ENCODE measurements at places on chromosomes 12 and 14.

DNA sequence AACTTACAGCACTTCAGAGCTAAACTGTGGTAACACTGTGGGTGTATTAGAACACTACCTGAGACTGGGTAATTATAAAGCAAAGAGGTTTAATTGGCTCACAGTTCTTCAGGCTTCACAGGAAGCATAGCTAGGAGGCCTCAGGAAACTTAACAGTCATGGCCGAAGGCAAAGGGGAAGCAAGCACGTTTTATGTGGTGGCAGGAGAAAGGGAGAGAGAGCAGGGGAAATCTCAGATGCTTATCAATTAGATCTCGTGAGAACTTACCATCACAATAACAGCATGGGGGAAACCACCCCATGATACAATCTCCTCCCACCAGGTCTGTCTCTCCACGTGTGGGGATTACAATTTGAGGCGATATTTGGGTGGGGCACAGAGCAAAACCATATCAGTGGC lies 512.6 kb downstream of the RERGL start:
- DNase-seq: no peak

DNA sequence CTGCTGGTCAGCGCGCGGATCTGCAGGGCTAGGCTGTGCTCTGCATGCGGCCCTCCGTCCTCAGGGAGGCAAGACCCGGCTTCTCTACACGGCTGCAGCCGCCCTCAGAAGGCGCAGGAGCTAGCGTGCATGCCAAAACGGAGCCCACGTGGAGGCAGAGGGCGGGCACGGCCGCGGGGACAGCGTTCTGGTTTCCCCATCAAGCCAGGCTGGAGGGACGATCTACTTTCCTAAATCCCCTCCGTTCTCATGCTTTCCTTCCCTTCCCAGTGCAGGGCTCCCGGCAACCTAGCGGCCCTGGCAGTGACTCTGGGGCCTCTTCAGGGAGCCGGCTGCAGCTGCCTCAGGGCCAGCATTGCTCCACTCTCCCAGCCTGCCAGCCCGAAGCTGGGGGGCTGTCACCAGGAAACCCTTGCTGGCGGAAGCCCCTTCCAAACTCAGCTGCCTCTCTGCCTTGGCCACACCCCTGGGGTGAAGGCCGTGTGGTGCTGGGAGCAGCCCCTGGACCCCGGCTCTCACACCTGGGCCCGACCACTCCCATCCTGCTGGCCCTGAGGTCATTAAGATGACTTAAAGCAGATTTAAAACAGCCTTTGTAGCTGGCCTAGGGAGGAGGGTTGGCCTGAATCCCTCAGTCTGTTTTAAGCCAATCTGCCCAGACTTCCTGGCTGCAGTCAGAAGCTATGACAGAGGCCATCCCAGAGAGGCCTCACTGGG lies 9.2 kb upstream of the GOLGA3 start:
- no peak for DNase-seq

DNA sequence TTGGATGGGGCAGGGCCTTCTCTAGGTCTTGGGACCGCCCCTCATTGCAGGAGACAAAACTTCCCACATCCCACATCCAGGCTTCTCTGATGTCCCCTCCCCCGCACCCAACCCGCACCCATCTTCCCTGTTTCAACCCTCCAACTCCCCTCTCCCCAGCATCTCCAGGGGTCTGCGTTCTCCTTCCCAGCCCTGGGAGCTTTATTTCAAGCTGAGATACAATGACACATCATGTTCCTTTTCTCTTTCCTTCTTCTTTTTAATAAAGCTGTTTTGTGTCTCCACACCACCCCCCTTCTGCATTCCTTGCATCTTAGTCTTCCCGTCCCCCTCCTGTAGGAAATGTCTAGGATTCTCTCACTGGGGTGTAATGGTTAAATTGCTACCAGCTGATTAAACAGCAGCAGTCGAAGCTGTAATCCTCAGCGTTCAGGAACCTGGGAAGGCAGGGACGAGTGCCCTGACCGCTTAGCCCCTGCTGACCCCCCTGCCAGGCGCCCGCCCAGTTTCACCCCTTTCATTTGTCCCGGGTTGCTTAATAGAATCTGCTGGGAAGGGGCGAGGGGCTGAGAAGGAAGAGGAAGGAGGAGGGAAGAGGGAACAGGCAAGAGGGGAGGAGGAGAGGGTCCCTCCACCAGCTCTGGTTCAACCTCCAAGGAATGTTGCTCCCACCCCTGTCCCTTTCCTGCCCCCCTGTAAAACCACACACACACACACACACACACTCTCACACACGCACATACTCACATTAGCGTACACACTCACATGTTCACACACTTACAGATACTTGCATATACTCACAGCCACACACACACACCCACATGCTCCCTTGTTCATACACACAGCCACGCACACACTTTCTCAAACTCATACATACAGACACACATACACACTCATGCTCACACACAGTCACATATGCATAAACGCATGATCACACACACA lies 104.5 kb upstream of the MED13L start:
- no peak for DNase-seq

DNA sequence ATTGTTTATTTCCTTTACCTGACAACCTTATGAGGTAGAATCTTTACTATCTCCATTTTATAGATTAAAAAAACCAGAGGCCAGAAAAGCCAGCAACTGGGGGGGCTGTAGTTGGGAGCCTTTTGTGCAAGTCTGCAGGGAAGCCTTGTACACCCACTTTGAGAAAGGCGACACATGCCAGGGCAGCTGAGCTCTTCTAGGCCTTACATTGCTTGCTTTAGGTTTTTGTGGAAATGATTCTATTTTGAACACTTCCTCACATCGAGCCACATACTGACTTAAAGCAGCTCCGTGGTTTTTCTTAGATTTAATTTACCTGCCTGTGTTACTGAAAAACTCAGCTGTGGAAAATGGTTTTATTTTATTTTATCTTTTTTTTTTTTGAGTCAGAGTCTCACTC lies 34.6 kb downstream of the EP400 start:
- no peak for DNase-seq

GRCh38 chr12:22048351-22049041 lies 2.5 kb downstream of the CMAS start:
- no peak for DNase-seq

- DNase-seq: no peak
Observed at GRCh38 chr14:65260786-65261185, 151.7 kb upstream of the FUT8 start.

DNA sequence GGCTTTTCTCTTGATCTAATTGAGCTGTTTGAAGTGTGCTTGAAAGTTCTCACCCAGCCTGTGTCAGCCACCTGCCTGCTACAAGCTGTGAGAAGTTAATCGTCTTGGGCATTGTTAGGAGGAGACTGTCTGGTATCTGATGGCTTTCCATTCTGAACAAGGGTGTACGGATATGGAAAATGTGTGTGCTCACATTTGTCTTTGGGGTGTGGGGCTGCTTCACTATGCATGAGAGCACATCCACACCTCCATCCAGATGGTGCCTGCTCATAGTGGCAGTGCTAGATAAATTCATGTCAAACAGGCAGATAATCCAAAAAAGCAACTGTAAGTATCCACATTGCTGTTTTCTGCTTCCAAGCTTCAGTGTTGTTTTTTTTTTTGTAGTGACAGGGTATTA lies 462.2 kb downstream of the DIO2 start:
- DNase-seq: no peak

DNA sequence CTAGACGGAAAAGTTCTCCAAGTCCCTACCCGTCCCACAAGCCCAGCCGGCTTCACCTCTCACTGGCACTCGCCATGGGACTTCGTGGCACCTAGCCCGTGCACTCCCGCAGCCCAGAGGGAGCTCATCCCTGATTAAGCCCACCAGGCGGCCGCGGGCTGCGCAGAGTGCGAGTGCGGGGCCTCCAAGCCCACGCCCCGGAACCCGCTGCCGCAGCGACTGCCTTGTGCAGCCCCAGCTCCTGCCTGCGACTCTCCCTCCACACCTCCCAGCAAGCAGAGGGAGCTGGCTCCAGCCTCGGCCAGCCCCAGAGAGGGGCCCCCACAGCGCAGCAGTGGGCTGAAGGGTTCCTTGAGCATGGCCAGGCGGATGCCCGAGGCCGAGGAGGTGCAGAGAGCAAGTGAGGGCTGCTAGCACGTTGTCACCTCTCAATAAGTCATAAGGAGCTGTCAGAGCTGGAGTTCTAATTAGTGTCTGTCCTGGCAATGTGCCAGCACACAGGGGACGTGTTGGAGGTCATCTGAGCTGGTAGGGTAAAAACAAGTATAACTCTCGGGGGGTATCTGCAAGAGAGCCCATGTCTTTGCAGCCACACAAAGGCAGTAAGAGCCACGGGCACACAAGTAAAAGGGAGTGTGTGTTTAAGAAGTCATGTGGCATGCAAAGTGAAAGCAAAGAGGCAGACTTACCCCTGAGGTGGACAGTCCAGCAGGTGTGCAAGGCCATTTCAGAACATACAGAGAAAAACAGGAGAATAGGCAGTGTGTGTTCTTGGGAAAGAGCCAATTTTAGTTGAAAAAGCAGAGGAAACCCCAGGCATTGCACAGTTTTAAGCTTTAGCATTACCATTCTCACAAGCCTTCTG lies 27.1 kb upstream of the TMTC2 start:
- DNase-seq: no peak

GRCh38 chr12:120055231-120056000 lies 61.1 kb downstream of the RAB35 start:
- no peak for DNase-seq

DNA sequence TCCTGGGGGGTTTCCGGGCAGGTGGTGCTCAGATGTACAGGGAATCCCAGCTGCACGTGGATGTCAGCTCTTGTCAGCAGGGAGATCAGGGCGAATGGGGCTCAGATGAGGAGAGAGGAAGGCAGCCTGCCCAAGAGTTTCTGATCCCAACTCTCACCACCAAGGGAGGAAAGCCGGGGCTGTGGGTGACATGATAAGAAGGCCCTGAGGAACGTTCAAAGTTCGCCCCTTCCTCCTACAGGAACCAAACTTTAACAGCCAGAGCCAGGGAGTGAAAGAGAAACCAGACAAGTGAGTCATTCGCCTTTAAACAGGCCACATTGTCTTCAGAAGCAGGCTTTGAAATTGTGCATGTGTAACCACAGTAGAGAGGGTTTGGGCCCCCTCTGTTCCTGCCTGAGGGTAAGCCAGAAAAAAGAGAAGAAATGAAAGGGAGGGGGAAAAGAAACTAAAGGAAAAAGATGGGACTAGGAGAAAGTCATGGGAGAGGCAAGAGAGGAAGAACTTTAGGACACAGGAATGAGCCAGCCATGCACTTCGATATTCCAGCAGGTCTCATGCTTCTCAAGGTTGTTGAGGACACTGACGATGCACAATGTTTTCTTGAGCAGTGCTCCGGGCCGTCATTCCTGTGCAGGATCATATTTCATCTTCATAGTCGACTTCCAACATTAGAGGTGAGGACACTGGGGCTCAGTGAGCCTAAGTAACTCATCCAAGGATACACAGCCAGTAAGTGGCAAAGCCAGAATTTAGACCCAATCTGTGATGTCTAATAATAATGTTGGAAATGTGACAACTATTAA lies 691.4 kb upstream of the TBX3 start:
- DNase-seq: no peak

- DNase-seq: no peak
Observed at GRCh38 chr14:103206836-103207387, 83.7 kb downstream of the TNFAIP2 start.

GRCh38 chr14:63174760-63175191 lies 29.5 kb upstream of the RHOJ start:
- no peak for DNase-seq

GRCh38 chr12:57058454-57058853 lies 8.5 kb upstream of the MYO1A start:
- DNase-seq: no peak

DNA sequence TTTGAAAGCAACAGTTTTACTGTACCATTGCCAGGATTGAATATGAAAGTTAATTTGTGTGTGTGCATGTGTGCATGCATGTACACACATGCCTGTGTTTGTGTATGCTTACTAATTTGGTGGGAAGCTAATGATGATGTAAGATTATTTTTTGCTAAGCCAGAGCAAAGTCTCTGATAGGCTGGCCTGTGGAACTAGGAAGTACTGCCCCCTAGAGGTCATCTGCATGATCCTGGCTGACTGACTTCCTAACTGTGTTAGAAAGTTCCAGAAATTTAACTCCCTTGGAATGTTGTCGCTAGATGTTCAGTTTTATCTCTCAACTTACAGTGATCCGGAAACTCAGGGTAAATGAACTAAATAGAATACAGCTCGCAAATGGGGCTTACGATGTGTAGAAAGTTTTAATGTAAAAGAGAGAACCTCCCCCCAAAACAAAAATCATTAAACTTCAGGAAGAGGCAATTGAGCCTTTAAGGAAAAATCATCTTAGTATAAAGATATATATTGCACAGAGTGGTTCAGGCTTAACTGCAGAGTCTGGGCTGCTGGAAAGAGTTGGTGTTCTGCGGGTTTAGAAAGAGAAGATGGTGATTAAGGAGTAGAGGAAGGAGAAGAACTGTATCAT lies 34.3 kb upstream of the SLC38A1 start:
- peak; percentile 3 for DNase-seq

DNA sequence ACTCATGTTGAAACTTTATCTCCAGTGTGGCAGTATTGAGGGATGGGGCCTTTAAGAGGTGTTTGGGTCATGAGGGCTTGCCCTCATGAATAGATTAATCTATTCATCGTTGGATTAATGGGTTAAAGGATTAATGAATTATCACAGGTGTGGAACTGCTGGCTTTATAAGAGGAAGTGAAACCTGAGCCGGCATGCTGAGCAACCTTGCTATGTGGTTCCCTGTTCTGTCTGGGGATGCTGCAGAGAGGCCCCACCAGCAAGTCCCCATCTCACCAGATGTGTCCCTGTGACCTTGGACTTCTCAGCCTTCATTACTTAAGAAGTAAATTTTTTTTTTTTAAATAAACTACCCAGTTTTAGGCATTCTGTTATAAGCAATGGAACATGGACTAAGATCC lies 109.6 kb downstream of the DYRK2 start:
- peak; percentile 20 for DNase-seq

DNA sequence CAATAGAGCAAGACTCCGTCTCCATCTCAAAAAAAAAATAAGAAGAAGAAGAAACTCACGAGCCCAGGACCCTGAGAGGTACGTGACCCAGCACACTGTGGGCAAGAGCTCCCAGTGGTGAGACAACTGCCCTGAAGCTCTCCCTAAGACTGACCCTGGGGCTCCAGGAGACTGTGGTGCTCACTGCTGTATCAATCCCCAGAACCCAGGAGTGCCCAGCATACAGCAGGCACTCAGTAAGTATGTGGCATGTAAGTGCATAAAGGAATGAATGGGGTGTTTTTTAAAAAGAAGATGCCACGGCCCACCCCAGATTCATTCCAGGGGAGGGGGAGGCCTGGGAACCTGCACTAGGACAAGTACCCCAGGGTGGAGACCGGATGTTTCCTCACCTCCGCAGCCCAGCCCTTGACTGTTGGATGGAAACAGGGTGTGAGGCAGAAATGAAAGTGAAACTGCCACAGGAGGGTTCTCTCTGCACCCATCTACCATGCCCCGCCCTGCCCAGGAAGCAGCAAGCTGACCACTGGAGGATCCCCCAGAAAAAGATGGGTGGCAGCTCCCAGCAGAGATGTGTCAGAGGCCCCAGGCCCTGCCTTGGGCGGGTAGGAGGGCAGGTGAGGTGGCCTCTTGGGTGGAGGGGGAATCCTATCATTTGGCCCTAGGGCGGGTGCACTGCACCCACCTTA lies 12.2 kb downstream of the ITPK1 start:
- peak; percentile 87 for DNase-seq

GRCh38 chr14:39097159-39097558 lies 5.9 kb downstream of the SEC23A start:
- DNase-seq: no peak

Measured in GM18507 (cell line).